GM12878 (cell line): ENCODE measurements at places on chromosomes 6 and 20. TPM values are rescaled to one million over a fixed set of nuclear protein-coding genes. Genes with fewer than 3 reads are reported as not detected.

DNA sequence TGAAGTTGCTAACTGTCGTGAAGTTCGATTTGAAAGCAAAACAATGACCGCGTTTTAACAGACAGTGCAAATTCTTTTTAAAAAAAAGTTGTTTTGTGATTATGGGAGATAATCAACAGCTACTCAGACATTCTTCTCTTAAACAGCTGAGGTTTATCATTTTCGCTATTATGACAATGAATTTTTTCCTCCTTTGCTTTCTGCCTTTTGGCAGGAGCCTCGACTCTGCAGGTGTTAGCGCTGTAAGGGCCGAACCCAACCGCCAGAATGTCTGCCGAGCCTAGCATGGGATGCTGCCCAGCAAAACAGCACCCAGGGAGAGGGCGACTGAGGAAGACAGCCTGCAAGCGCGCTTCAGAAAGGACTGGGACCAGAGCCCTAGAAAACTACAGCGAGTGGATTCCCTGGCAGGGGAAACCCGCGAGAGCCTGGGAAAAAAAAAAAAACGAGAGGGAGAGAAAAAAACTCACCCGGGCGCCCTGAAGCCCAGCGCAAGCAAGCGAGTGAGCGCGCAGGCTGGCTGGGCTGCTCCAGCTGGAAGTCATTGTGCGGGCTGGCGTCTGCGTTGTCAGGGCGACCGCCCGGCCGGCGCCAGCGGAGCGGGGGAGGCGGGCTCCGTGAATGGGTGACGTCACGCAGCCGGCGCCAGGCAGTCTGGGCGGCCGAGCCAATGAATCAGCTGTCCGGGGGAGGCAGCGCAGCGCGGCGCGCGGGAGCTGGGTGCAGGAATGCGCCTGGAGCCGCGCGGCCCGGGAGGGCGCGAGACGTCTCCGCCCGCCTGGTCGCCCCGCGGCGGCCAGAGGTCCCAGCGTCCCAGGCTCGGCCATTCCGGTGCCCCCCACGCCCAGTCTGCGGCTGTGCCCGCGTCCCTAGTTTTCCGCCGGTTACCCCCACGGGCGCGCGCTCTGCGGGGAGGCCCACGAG, 32.7 kb upstream of the ID4 start:
- no peak overlapping the region for H3K4me3 ChIP-seq
- DNase-seq, result no peak
- H3K27me3 ChIP-seq, result no peaks in the 10 kb centered on the region
- H3K4me1 ChIP-seq, result no peaks in the 10 kb centered on the region
- no peaks in the 10 kb centered on the region for H3K36me3 ChIP-seq

The MOG gene
- polyA plus RNA-seq, result not detected in 2 replicates

The CFB gene
- 0.47 TPM in 1 of 2 replicates, not detected in the other for polyA plus RNA-seq

The BCAS4 gene
- polyA plus RNA-seq, result 127 TPM in 2 replicates

- H3K4me1 ChIP-seq, result no peaks in the 10 kb centered on the region
- H3K4me3 ChIP-seq, result no peak overlapping the region
- H3K27me3 ChIP-seq, result no peaks in the 10 kb centered on the region
- no peaks in the 10 kb centered on the region for H3K36me3 ChIP-seq
Measured at GRCh38 chr6:113495521-113495920, 361.6 kb upstream of the MARCKS start.

The HLA-DPB1 gene
- 355 and 359 TPM in 2 replicates for polyA plus RNA-seq

- H3K27ac ChIP-seq, result no peak overlapping the region
- H3K27me3 ChIP-seq, result no peaks in the 10 kb centered on the region
- DNase-seq, result no peak
- no peaks in the 10 kb centered on the region for H3K4me1 ChIP-seq
- H3K4me3 ChIP-seq, result no peak overlapping the region
- H3K36me3 ChIP-seq, result no peaks in the 10 kb centered on the region
Measured at GRCh38 chr20:11316244-11316643, 601.4 kb upstream of the BTBD3 start.

The IL20RA gene
- polyA plus RNA-seq, result not detected in 2 replicates

GRCh38 chr20:24998121-24998520, 5.6 kb upstream of the APMAP start:
- no peak for DNase-seq
- no peak overlapping the region for H3K4me3 ChIP-seq
- H3K36me3 ChIP-seq, result no peaks in the 10 kb centered on the region
- H3K4me1 ChIP-seq, result no peaks in the 10 kb centered on the region
- no peak overlapping the region for H3K27ac ChIP-seq
- no peaks in the 10 kb centered on the region for H3K27me3 ChIP-seq

DNA sequence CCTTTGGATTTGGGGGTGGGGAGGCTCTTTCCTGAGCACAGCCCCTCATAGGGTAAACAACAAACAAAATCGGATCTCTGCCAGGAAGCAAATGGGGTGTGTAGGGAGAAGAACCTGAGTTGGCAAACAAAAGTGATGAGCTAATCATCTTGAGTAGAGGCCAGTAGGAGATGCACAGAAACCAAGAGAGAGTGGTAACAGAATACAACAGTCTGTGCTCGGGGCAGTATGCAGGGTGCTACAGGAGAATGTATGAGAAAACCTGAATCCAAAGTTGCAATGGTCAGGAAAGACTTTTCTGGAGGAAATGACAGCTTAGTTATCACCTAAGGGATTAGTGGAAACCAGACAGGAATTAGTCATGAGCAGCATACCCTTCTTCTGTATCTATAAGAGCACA, 177.8 kb downstream of the CDKAL1 start:
- no peak overlapping the region for H3K27ac ChIP-seq
- H3K36me3 ChIP-seq, result no peaks in the 10 kb centered on the region
- peaks cover 10% of the 10 kb centered on the region; the same call in 1 of the 2 replicates for H3K4me1 ChIP-seq
- H3K27me3 ChIP-seq, result no peaks in the 10 kb centered on the region

DNA sequence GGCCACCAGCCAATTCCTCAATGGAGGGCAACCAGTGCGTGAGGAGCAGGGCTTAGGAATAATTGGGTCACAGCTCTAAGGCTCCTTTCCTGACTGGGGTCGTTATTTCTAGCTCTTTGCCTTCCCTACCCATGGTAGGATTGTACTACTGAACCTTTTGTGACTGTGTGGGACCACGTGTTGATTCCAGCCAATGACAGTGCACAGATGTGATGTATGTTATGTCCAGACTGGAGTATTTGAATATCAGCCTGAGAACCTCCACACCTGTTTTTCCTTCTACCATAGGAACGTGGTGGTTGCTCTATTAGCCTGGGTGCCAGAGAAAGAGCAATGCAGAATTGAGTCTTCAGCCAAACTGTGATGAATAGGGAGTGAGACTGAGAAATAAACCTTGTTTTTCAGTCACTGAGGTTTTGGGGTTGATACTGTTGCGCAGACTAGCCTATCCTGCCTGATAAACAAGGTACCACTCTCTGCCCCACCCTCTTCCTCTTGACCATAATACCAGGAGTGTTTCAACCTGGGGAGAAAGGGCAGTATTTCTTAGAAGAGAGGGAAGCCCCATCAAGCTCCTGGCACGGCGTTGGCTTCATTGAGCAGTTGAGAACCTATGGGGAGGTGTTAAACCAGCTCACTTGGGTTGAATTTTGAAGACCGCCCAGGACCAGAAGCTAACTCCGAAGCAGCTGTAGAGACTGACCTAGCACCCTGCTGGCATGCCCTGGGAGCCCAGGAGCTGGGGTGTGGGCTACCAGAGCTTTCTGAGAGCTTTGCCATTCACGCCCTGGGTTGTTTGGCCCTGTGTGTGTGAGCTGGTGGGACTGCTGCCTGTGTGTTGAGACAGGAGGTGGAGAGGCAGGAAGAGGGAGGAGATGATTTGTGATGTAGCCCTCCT, 105.5 kb upstream of the BACH2 start:
- no peaks in the 10 kb centered on the region for H3K4me1 ChIP-seq
- H3K27ac ChIP-seq, result no peak overlapping the region
- H3K27me3 ChIP-seq, result no peaks in the 10 kb centered on the region; the same call in 1 of the 2 replicates

The DACT2 gene
- polyA plus RNA-seq, result not detected in 2 replicates
